NCI-H69 (cell line): ENCODE measurements at places on chromosomes 1 and 21.

DNA sequence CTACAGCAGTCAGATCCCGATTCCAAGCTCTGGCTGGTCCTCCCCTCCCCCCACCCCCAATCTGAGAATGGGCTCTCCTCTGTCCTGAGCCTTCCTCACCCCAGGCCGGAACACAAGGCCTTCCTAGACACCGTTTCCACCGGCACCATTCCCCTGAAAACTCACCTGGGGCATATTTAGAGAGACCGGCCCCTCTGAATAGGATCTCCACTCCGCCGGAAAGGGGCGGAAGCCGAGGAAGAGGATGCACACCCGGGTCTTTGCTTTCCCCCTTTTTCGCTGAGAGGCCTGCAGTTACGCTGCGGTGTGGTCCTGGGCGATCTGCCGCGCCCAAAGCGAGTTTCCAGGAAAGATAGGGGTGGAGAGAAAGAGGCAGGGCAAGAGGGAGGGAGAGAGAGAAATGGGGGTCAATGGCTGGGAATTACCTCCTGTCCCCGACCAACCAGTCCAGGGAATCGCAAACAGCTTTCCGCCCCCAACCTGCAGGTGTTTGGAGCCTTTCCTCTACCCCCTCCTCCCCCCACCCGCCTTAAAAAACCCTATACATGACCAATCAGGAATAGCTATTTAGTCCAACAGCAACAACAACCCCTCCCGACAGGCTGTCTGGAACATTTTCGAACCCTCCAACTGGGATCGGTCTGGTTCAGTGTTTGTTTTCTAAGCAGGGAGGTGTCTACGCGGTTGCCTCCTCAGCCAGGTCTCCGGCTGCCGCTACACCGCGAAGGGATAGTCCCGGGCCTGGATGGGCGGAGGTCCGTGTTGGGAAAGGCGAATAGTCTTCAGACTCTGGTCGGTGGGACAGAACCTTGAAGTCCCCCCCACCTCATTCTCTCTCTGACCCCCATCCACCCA, 2.8 kb downstream of the TAL1 start:
- no peak for DNase-seq

- DNase-seq: peak; percentile 30
These were observed 493.2 kb downstream of the PTPRC start for GRCh38 chr1:199132006-199132405.

DNA sequence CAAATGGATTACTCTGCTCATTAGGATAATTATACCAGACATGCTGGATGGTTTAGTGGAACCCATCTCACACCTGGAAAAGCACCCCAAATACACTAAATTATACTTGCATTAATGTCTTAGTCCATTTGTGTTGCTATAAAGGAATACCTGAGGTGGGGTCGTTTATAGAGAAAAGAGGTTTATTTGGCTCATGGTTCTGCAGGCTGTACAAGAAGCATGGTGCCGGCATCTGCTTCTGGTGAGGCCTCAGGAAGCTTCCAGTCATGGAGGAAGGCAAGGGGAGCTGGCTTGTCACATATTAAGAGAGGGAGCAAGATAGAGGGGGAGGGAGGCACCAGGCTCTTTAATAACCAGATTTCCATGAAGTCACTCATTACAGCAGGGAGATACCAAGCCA, 95.6 kb downstream of the MT1HL1 start:
- no peak for DNase-seq

DNA sequence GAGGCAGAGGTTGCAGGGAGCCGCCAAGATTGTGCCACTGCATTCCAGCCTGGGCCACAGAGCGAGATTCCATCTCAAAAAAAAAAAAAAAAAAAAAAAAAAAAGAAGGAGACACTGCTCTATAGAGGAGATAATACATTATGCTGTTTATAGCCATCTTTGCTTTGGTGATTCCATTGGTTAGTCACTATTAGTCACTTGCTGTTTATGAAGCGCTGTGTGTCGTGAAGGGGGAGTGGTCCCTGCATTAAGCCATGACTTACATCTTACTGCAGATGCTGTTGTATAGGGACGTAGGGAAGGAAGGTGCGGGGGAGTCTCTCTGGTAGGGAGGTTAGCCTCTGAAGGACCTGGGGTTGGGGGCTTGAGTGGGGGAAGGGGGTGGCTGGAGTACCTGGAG, 48.3 kb downstream of the HUNK start:
- no peak for DNase-seq

DNA sequence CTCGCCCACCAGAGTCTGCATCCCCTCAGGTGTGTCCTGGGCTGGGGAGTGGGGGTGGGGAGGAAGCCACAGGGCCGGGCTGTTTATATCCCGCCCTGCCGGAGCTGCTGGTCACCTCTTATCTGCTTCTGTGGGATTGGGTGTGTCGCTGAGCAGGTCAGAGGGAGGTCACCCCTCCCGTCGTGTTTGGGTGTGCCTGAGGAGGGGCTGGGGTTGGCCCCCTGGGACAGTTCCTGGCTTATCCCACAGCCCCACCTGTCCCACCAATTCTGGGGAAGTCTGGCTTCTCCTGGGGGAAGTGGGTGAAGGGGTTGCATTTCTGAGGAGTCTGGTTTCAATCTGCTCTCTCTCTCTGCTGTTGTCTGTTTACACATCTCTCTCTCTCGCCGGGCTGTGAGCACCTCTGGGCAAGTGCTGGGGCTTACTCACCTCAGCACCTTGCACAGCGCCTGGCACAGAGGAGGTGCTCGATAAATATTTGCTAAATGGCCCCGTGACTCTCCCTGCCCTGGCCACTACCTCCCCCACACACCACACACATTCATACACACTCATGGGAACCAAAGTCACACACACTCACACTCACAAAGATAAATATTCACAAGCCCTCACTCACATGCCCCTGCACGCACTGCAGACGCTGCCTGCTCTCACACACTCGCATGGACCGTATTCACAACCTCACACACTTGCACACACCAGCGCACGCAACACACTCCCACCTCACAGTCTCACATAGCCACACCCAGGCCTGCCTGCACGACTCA, 8.3 kb downstream of the ELF3 start:
- DNase-seq: peak; percentile 96

DNA sequence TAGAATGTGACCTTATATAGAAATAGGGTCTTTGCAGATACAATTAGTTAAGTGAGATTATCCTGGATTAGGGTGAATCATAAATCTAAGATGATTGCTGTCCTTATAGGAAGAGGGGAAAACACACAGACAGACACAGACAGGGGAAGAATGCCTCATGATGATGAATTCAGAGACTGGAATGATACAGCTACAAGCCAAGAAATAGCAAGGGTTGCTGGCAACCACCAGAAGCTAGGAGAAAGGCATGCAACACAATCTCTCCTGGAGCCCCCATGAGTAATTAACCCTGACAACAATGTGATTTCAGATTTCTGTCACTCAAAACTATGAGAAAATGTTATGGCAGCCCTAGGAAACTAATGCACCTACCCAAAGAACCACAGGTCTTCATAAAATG, 19.1 kb upstream of the PPIH start:
- DNase-seq: no peak

DNA sequence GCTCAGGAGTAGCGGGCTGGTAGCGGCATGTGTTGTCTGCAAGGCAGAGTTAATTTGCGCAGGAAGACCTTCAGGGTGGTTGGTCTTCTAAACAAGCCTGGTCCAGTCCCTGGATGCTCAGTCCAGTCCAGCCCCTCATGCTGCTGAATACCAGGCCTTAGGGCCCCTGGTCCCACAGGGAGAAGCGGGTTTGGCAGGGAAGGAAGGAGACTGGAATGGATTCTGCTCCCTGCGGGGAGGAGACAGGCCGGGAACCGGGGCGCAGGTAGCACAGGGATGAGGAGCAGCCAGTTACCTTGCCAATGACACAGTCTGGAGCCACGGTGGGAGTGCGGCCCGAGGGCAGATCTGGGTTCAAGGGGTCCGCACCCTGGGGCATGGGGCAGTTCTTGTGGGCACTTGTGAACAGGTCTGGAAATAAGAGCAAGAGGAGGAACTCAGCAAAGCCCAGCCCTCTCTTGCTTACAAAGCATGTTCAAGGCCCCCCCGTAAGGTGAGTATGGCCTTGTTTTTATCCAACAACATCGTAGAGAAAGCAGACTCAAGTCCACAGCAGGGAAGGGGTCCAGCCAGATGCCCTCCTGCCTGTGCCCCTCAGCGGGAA, 10.1 kb downstream of the FAM131C start:
- no peak for DNase-seq

GRCh38 chr1:64268653-64269557, 65.5 kb downstream of the UBE2U start:
- peak; percentile 83 for DNase-seq

DNA sequence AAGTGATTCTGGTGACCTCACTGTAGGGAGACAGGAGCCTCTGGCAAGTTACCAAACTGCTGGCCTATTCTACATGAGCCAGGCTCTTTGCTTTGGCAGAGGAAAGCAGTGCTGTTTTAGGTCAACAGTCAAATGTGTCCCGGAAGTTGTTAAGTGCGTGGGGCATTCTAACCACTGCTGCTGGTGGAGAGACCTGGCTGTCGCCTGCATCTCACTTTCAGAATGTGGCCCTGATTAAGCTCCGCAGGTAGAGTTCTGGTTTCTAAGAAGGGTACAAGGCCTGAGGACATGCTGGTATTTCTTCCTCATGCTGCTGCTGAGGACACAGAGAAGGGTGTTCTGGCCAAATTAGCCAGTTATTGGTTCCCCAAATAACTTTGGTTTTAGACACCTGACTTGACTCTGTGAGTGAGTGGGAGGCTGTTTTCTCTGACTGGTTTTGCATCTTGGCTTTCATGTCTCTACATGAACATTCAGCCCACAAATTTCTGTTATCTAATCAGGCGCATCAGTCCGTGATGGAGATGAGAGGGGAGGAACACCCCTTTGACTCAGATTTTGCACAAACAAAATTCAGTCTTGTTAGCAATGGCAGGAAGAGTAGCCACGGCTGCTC, 120.8 kb downstream of the LMO4 start:
- DNase-seq: peak; percentile 91

DNA sequence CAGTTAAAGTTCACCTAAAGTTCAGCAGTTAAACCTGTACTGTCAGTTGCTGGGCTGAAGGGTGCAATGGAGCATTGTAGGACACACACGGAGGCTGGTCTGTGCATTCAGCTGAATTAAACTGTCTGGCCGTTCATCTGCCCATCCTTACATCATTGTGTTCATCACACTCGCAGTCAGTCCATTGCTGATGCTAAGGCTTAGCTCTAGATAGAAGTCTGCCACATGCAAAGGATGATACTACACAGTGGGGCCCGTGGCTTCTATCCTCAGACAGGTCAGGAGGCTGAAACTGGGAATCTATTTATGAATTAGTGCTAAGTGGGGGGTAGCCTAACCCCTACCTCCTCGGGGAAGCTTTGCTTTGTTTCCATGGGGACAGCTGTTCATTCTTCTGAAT, 60.4 kb downstream of the CNIH3 start:
- DNase-seq: no peak

GRCh38 chr1:1399872-1400575, 889 bp upstream of the CCNL2 start:
- peak; percentile 48 for DNase-seq

DNA sequence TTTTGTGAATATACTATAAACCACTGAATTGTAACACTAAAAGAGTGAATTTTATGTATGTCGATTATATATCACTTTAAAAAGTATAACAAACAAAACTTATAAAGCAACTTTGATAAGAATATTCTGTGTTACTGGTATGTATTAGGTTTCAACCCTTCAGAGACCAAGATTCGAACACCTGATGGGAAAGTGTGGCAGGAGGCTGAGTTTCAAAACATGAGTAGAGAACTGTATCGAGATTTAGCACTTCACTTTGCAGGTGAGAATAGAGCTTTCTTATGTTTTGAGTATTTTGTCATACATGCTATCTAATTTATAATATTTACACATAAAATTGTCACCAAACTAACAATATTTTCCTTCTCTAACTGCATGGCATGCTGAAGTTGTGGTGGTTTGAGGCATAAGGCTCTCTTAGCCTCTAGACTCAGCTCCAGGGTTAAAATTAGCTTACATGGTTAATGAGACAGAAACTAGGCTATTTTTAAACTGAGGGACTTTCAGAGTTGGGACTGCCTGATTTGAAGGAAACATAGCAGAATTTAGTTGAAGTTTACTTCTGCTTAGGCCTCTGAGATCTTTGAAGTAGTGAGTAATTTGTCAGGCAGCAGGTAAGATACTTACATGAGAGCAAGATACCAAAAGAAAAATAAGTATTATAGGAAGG, 48.6 kb downstream of the CEP350 start:
- no peak for DNase-seq

DNA sequence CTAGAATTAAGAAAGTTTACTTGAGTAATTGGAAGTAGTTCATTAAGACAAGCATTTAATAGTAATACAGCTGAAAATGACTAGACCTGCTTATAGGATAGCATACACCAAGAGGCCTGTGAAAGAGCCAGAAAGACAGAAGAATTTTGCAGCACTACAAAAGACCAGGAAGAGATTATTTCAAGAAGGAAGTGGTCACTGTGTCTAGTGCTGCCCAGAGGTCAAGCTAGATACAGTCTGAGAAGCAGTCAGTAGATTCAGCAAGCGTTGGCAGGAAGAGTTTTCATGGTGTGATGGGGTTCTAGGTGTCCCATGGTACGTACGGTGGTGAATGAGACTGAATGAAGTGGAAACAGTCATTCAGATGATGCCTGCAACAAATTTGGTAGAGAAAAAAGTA, 31.5 kb downstream of the RGS8 start:
- DNase-seq: no peak

DNA sequence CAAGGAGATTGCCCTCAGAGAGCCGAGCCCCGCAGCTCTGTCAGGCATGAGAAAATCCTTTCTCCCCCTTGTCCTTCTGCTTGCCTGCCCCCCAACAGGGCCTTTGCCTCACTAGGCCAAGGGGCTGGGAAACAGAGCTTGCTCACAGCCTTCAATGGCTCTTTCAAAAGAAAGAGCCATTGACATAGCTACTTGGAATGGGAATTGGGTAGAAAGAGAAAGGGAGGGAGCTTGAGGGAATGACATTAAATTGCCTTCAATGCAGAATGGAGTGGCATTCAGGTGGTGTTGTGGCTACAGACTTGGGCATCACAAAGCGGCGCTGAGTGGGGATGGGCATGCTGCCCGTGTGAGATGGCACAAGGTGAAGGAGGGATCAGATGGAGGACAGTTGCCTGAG, 13.2 kb downstream of the SYT11 start:
- no peak for DNase-seq

DNA sequence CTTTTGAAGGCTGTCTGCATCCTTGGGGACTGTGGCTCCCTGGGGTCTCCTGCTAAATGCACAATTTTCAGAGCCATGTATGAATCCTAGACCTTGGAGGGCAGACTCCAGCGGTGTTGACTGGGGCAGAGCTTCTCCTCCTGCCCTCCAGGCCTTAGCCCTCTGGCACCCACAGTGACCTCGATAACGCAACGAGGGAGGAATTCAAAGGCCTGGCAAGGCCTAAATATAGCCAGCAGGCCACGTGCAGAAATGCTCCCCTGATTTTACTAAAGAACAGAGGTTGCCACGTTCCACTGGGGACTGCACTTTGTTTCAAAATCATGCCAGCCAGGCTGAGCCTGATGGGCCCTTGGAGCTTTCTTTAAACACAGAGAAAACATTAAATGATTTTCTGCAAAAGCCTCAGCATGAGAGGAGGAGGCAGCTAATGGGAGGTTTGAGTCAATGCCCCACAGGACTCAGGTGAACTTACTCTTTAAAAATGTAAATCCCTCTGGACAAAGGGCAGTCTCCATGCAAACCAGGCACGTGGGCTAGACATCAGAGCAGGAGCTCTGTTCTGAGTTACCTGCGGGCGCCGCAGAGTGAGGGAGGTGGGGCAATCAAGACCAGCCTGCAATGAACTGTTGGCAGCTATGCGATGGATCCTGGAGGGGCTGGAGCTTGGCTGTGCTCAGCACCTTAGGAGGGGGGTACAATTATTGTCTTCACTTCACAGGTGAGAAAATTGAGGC, 28.0 kb downstream of the GRIK3 start:
- no peak for DNase-seq
